ENCODE measurements at places on chromosomes 7 and 10.

GRCh38 chr7:77393261-77393660, 22.9 kb downstream of the GSAP start:
- no peak for DNase-seq

- DNase-seq = no peak
These were observed 16.8 kb downstream of the SLC18A2 start for GRCh38 chr10:117257721-117258120.

DNA sequence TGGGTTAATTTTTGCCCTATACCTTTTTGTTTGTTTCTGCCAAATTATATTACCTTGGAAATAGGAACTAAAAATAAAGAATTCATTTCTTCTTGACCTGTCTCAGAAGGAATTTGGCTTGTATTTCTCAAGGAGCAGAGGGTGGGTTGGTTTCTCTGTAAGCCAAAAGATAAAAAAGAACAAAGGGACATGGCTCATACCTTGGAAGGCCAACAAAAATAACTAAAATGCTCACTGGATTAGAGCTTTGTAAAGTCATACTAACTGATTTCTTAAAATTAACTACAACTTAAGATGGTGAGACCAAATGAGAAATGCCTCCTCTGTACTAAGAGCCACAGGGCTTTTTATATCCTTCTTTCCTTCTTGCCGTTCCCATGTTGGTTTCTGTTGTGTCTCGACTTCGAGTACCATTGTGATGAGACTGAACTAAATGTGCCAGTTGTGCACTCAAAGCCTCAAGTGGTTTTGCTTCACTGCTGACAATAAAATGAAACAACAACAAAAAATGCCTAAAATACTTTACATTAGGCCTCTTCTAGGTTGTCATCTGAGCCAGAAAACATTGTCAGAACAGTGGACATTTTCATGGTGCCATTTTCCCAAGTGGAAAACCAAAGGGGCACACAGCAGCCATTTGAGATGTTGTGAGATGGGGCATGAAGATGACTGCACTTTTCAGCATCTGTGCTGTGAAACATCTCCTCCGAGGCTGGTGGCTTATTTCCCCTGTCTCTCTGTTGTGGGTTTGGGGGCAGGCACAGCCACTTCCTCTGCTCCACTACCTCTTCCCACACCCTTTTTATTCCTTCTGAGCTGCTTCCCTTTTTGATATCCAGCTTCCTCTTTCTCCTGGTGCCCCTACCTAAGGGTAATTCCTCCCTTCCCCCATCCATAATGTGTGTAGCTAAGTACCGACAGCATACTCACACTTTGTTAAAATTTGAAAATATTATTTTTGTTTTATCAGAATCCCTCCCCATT, 51.8 kb upstream of the AGR3 start:
- no peak for DNase-seq

DNA sequence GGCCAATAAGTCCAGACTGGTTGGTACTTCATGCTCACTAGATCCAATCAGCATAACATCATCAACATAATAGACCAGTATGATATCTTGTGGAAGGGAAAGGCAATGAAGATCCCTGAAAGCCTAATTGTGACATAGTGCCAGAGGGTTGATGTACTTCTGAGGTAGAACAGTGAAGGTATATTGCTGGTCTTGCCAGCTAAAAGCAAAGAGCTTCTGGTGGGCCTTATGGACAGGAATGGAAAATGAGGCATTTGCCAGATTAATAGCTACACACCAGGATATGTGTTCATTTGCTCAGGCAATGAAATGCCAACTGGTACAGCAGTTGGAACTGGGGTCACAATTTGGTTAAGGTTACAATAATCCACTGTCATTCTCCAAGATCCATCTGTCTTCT, 156.4 kb downstream of the HTR7 start:
- DNase-seq = no peak

GRCh38 chr7:65744406-65744805, 128.5 kb upstream of the VKORC1L1 start:
- no peak for DNase-seq

GRCh38 chr7:158676906-158677305, 27.7 kb downstream of the NCAPG2 start:
- DNase-seq = no peak

- no peak for DNase-seq
These were observed 2.1 kb downstream of the ADD3 start for GRCh38 chr10:110009736-110010475.

DNA sequence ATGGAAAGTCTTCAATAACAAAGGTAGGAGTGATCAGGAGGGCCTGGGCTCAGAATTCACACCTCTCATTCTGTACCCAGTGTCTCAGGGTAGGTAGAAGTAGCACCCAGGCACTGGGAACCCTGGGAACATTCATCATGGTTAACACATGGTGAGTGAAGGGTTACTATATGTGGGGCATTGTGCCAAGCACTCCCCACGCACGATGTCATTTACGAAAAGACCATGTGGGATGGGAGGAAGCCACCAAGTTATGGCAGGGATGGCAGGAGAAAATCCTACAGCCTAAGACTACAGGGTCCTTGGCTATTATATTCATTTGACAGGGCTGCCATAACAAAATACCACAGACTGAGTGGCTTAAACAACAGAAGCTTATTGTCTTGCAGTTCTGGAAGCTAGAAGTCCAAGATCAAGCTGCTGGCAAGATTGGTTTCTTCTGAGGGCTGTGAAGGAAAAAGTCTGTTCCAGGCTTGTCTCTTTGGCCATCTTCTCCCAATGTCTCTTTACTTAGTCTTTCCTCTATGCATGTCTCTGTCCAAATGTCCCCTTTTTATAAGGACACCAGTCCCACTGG, 27.7 kb upstream of the DDIT4 start:
- no peak for DNase-seq

DNA sequence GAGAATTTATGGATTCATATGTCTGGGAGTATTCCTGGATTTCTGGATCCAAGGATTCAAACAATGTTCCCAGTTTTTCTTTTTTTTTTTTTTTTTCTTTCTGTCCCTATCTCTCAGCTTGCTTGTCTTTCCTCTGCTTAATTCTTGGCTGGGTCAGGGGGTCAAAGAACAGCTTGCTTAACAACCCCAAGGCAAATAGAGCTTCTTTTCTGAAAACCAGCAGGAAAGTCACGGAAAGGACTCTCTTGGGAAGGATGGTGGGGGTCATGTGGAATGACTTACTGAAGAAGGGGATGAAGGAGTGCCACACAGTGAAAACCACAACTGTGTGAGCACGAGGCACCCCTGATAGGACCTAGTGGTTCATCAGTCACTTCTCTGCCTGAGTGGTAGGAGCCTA, 36.1 kb downstream of the GRK5 start:
- DNase-seq = no peak

DNA sequence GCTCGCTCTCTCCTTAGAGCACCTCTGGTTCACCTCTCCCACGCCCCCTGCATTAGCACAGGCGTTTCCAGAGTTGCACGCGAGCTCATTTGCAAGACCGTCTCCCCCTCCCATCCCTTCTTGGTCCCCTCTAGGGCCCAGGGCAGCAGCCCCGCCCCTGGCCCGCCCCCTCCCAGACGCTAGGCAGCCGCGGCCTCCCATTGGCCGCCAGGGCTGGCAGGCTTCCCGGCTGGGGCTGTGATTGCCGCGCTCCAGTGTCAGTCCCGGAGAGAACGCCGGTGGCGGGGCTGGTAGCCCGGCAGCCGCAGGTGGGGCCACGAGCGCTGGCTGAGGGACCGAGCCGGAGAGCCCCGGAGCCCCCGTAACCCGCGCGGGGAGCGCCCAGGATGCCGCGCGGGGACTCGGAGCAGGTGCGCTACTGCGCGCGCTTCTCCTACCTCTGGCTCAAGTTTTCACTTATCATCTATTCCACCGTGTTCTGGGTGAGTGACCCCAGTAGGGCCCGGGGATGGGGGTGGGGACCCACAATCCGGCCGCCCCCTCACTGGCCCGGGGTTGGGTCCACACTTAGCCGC, at the start of gene TSPAN15:
TSS of gene TSPAN15 (plus strand) at position 257 of the 575 bp plus-strand sequence. CDS start at position 387, 130 bp downstream.
- DNase-seq = peak; percentile 77

- DNase-seq = no peak
These were observed 41.5 kb upstream of the PPP3CB start for GRCh38 chr10:73537288-73537687.

DNA sequence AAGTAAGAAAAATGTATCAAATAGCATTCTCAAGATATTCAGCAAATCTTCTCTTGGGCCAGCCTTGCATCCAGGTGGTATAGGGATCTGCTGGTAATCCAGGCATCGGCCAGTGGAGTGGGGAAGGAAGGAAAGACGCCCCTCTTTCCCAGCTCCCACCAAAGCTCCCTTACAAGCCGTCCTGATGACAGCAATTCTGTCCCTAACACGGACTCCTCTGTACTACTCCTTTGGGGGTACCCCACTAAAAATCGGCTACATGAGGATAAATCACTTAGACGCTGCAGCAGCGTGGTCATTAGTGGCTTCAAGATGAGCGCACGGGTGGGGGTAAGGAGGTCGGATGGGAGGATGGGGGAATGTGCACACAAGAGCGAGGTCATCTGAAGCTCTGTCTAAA, 24.7 kb upstream of the NUB1 start:
- DNase-seq = no peak

- DNase-seq = no peak
These were observed 20.6 kb upstream of the PDCD4 start for GRCh38 chr10:110851020-110851612.

DNA sequence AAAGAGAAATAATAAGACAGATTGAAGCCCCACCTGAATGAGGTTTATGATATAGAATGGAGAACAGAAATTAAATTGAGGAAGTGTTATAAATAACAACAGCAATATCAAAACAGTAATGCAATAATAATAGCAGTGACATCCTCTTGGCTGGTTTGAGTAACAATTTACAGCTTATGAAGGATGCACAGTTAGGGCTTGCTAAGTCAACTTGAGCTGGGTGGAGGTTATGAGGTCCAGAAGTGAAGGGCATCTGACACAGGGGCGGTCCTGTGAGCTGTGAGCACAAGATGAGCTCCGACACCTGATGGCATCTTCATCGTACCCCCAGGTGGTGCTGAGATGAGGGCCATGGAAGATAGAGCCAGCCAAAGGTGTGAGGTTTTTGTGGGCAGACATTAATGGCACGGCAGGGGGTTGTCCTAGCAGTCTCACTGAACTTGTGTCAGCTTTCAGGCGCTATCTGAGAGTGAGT, 30.5 kb downstream of the ARHGAP22 start:
- no peak for DNase-seq

DNA sequence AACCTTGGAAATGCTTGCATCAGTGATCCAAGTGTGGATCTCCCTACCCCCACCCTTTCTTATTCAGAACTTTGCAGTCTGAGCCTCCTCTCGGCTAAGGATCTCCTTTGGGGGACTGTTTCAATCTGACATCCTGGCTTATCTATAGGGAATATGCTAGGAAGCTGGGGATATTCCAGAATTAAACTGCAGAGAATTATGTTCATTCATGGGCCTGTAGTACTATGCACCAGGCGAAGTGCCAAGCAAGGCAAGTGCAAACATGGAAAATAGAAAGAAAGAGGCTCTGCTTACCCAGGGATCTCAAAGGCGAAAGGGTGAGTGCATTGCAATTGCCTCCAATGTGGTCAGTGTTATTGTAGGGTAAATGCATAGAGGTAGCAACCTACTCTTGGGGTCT, 96.5 kb downstream of the CACNB2 start:
- DNase-seq = no peak

- DNase-seq = peak; percentile 77
These were observed 37.6 kb downstream of the SGMS1 start for GRCh38 chr10:50585921-50586739.

DNA sequence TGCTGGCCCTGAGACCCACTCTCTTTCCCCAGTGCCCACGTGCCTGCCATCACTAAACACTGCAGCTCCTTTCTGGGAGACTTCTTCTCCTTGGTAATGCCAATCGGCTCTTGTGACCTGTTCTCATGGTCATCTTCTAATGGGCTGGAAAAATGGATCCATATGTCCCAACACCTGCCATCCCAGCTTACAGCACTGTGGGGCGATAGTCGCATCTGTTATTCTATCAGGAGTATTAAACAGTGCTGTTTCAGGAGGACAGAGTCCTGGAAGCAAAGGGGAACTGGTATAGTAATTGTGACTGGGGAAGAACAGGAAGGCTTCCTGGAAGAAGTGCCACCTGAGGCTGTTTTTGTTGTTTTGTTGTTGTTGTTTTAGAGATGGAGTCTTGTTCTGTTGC, 411.2 kb downstream of the GLRX3 start:
- no peak for DNase-seq

DNA sequence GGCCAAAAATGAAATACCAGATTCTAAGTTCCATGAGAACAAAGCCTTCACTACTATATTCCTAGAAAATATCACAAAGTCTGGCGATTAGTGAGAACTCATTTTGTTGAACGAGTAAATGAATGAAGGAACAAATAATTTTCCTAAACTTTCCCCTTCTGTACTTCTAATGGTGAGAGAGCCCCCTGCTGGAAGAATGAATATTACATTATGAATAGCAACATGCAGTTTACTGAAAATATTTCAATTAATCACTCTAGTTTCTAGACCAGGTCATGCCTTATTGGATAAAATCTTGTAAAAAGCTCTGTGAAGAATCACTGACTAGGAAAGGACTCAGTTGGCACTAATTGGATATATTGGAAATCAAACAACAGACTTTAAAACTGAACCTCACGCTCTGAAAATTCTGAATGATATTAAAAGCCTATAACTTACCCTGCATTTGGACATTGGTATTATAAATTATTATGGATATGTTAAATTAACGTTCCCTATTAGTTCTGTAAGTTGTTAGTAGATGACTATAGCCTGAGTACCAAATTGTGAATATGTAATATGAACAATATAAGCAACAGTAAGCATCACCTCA, 32.4 kb upstream of the MTPN start:
- DNase-seq = peak; percentile 60

- DNase-seq = no peak
These were observed 94.8 kb downstream of the SVIL start for GRCh38 chr10:29540016-29540415.

DNA sequence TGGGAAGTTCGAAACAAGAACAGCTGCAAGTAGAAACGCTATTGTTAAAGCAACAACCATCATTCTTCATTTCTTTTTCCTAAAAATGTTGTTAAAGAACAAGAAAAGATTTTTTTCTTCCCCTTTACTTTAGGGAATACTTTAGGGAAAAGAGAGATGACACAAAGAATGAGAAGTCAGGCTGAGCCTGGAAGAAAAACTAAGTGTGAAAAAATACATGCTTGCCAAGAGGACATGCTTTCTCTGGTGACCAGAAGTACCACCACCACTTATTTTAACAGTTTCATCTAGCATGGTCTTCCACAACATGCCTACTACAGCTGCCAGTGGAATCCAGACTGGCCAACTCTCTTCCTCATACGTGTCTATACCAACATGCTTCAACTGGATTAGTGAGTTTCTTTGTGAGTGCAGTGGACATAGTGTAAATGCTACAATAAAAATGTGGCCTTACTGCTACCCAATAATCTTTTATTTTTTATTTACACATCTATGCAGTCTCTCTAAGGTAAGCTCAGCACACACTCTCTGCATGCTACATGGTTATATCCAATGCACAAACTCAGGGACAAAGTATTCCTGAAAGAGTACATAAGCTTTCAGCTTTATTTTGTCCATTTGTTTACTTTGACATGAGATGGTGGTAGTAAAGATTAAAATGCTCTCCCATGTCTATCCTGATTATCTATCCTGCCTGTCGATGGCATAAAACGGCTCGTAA, 196.2 kb downstream of the TAX1BP1 start:
- no peak for DNase-seq
